ENCODE measurements at places on chromosomes 6 and 20.

- DNase-seq, result peak; percentile 15
Observed at GRCh38 chr6:150297327-150298029, 71.3 kb upstream of the IYD start.

- DNase-seq, result no peak
Observed at GRCh38 chr6:22189946-22190345, 106.9 kb downstream of the PRL start.

- peak; percentile 51 for DNase-seq
Observed at GRCh38 chr6:148885136-148885865, 138.5 kb downstream of the UST start.

- DNase-seq, result no peak
Observed at GRCh38 chr20:52824494-52825216, 147.5 kb upstream of the TSHZ2 start.

GRCh38 chr6:169292338-169293124 is 38.9 kb upstream of the THBS2 start:
- peak; percentile 90 for DNase-seq

DNA sequence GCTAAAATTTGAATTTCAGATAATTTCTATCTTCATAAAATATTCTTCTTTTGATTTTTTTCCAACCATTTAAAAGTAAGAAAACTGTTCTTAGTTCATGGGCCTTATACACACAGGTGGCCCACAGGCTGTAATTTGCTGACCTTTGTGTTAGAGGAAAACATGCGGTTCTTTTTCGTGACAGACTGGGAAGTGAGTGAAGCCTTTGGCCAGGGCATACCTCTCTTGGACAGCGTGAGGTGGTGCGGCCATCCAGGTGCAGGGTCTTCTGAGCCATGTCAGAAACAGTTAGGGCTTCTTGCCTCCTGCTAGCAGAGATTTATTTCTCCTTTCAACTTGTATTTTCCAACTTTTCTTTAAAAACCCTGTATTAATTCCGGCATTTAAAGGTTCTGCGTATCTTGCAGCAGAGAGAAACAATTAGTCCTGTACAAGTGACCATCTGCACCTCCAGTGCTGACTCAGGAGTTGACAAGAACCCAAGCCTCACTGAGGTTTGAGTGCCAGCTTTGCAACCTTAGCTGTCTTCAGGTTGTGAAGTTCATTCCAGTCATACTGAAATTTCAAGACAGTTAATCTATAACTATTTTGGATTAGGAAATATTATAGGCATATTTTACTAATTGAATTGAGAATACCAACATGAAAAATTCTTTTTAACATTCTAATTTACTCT is 177.8 kb downstream of the LY86 start:
- no peak for DNase-seq

DNA sequence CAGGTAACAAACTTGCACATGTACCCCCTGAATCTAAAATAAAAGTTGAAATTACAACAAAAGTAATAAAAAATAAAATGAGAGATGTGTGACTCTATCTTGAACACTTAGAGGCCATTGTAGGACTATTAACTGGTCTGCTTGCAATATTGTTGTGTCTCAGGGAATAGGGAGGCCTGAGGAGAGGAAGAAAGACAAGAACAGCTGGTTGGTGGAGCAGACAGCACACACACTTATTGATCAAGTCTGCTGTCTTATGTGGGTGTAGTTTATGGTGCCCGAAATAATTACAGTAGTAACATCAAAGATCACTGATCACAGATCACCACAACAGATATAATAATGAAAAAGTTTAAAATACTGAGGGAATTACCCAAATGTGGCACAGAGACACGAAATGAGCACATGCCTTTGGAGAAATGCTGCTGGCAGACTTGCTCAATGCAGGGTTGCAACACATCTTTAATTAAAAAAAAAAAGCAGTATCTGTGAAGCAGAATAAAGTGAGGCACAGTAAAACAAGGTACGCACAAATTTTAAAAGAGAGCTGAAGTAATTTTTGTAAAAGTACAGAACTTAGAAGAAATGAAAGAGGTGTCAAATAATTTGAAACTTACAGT is 110.1 kb upstream of the HDAC2 start:
- DNase-seq, result peak; percentile 27

- peak; percentile 80 for DNase-seq
Observed at GRCh38 chr6:7267466-7268091, 45.4 kb downstream of the SSR1 start.

DNA sequence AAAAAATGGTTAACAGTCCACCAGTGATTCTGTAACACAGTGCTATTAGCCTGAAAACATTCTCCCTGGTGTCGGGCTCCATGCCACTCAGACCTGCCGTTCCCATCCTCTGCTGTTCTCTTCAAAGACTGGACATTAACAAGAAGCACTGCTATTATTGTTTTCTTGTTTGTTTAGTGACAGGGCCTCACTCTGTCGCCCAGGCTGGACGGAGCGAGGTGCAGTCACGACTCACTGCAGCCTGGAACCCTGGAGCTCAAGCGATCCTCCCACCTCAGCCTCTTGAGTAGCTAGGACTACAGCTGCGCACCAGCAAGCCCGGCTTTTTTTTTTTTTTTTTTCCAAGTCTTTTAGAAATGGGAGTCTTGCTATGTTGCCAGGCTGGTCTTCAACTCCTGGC is 9.6 kb downstream of the RMND1 start:
- no peak for DNase-seq

GRCh38 chr20:60867589-60867988 is 384.5 kb upstream of the CDH4 start:
- no peak for DNase-seq

DNA sequence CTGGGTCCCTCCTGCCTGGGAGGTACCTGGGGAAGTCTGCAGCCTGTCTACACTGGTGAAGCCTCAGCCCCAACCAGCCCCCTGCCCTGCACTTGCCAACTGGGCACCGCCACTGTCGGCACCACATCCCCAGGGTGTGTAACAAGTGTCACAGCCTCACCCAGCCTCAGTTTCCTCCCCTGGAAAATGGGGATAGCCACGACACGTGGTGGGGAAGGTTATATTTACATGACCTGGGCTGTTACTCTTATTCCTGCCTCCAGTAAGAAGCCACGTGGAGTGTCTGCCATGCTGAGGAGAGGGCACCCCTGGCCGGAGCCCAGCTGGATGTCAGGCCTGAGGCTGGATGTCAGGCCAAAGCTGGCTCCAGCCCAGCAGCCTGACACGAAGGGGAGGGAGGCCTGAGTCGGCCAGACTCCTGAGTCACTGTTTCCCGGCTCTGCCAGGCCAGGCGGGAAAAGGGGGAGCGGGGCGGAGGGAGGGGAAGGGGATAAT is 44.9 kb downstream of the SNAI1 start:
- DNase-seq, result peak; percentile 86

DNA sequence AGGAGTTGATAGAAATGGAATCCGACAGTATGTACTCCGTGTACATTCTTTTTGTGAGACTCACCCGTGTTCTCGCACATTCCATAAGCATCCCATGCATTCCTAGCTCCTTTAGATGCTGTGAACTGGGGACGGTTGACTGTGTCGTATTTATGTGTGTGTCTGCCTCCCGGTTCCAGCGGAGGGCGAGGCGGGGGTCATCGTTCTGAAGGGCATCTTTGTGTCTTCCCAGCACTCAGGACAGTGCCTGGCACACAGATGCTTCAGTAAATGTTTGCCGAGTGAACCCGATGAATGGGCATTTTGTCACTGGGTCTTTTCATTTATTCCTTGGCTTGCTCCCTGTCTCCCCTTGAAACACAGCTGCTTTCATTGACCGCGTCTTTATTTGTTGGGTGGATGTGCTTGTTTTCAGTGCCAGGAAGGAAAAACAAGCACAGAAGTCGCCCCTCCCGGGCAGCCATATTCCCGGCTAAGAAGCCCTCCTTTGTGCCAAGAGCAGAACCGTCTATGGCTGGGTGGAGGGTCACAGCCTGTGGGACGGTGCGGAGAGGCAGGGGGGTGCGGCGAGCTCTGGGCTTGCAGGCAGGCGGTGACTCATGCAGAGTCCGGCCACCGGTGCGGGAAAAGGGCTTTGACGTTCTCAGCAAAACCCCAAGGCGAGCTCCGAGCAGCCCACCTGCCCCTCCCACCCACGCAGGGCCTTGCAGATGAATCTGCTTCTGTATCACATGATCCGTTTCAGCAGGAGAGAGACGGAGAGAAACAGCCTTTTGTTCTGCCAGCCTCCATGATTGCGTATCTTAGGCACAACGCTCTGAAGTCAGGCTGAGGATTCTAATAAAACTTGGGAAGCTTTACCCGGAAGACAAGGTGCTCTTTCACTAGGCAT is 11.2 kb upstream of the PSMG4 start:
- peak; percentile 85 for DNase-seq

GRCh38 chr6:26569433-26569764 is 27.4 kb upstream of the ABT1 start:
- DNase-seq, result no peak

- no peak for DNase-seq
Observed at GRCh38 chr6:9961646-9962045, 453.2 kb downstream of the TFAP2A start.

DNA sequence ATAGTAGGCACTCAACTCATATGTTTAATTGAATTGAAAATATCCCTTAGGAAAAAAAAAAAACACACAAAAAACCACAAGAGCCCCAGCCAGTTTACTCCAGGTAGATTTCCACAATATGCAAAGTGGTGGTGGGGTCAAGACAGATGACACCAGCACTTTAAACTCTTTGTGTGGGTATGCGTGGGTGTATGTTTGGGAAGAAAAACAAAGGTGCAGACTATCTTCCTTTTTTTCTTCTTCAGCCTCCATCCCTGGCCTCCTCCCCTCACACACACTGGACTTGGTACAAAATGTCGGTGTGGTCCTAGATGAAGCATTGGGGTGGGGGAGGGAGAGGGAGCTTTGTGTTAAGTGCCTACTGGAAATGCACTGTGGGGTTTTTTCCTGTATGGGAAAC is 42.2 kb upstream of the CDKAL1 start:
- DNase-seq, result no peak

DNA sequence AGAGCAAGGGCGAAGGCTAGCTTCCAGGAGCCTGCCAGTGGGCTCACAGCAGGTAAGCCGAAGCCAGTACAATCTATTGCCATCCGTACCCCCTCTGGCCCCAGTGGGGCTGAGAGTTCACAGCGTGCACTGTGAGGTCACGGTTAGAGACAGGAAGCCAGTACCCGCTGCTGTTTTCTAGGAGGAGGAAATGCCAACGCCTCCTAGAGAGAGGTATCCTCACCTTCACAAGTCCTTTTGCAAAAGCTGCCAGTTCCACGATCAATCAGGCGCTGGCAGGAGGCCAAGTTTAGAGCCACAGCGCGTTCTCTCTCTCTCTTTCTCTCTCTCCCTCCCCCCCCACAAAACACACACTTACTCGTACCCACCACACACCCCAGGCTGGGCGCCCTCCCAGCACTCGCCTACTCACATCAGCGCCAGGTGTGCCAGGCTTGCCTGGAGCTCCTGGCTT is 22.5 kb downstream of the COL9A1 start:
- DNase-seq, result no peak

DNA sequence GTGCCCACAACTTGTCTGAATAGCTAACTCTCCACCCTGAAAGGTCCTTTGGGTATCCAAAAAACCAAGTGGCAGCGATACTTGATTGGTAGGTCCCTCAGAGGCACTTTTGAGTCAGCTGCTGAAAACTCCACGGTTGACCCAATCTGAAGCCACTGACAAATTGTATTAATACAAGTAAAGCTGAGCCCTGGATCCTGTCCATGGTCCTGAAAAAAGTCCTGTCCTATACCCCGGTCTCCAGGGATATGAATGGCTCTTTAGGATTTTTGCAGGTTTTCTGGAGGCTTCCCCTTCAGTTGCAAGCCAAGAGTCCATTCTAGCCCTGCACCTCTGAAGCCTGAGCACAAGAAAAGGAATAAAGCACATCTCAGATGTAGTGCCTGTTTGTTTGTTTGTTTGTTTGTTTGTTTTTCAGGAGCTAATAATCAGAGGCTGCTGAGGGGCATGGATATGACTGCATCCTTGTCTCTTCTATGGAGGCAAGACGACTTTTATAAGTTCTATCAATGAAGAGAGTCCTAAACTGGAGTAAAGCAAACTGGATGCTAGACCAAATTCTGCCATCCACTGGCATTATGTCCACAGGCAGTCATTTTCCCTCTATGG is 1.7 kb upstream of the SLC12A5 start:
- peak; percentile 9 for DNase-seq

GRCh38 chr6:40312213-40313015 is 274.8 kb downstream of the LRFN2 start:
- DNase-seq, result no peak

GRCh38 chr6:11712760-11713159 is 65.8 kb downstream of the ADTRP start:
- peak; percentile 42 for DNase-seq

- no peak for DNase-seq
Observed at GRCh38 chr6:252775-253535, 39.3 kb upstream of the DUSP22 start.

DNA sequence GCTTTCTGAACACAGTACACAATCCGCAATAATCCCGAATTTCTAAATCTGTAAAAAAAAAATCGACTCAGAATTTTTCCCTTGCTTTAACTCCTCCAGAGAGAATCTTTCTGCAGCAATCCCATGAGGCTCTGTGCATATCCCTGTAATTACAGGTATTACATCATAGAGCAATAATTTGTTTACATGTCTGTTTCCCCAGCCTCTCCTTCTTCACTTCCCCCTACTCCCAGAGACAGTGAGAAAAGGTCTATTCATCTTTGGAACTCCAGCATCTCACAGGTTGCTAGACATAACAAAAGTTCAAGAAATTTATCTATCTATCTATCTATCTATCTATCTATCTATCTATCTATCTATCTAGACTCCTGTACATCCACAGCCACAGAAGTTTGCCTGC is 26.0 kb downstream of the KLHL31 start:
- DNase-seq, result no peak

GRCh38 chr20:46974669-46975434 is 80.2 kb downstream of the EYA2 start:
- no peak for DNase-seq

DNA sequence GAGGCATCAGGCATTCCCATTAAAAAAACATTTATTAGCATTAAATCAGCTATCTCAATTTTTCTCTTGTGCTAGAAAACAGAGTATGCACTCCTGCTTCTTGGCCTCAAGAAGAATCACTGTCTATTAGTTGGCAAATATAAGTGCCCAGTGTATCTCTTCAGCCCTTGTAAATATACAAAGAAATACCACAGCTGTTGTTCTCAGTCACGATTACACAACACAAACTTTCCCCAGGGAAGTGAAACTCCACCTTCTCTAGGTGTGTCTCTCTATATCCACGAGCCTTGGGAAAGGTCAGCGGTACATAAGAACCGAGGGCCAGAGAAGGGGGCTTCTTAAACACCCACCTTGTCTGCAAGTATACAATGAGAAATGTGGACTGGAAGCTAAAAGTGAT is 194.7 kb downstream of the PKHD1 start:
- no peak for DNase-seq
